Ureter (tissue), 1 donor: ENCODE measurements at places on chromosomes 2 and 18. TPM values are rescaled to one million over a fixed set of nuclear protein-coding genes. Genes with fewer than 3 reads are reported as not detected.

The FEV gene
- not detected for total RNA-seq

The LAPTM4A gene
- 227 TPM for total RNA-seq

The POTEJ gene
- not detected for total RNA-seq

The PDE11A gene
- total RNA-seq, result 2.2 TPM

The GBX2 gene
- not detected for total RNA-seq

The AFF3 gene
- 25.6 TPM for total RNA-seq

The MAP3K19 gene
- total RNA-seq, result not detected

GRCh38 chr2:66515743-66516142 is 80.8 kb downstream of the MEIS1 start:
- no peak for DNase-seq

- no peak for DNase-seq
These were observed 945.7 kb upstream of the LRRTM1 start for GRCh38 chr2:81250270-81250669.

GRCh38 chr2:111167076-111167862 is 46.6 kb downstream of the BCL2L11 start:
- peak; percentile 28 for DNase-seq

- peak; percentile 65 for DNase-seq
These were observed 166.4 kb downstream of the PDE11A start for GRCh38 chr2:177906041-177906718.

GRCh38 chr2:170685591-170685990 is 29.5 kb upstream of the SP5 start:
- no peak for DNase-seq

DNA sequence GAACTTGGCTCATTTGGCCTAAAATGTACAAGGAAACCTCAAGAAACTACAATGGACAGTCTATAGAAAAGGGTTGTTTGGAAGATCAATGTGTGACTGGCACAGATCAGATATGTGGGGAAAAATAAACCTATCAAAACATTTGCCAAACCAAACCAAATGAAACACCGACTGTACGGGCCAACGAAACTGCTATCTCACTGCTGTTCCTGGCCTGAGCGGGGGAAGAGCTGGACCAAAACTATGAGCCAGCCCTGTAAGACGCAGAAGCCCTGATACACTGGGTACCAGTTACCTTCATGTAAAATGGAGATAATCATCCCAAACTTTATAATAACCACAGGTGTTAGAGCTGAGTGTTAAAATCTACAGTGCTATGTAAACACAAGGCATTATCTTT is 11.7 kb downstream of the CDC42EP3 start:
- DNase-seq, result no peak

DNA sequence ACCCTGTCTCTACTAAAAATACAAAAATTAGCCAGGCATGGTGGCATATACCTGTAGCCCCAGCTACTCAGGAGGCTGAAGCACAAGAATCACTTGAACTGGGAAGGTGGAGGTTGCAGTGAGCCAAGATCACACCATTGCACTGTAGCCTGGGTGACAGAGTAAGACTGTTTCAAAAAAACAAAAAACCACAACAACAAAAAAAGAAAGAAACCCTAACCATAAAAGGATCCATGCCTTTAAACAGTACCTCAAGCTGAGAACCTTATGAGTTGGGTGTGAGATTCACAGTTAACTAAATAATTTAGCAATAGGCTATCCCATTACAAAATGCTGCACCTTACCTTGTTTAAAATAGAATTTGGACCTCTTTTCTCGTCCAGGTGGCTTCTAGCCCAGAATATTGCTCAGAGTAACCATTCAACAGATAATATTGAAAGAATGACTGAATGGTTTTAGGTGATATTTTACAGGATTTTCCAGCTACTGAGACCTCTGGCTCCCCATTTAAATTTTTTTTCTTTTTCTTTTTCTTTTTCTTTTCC is 6.4 kb downstream of the DPYSL5 start:
- DNase-seq, result no peak

DNA sequence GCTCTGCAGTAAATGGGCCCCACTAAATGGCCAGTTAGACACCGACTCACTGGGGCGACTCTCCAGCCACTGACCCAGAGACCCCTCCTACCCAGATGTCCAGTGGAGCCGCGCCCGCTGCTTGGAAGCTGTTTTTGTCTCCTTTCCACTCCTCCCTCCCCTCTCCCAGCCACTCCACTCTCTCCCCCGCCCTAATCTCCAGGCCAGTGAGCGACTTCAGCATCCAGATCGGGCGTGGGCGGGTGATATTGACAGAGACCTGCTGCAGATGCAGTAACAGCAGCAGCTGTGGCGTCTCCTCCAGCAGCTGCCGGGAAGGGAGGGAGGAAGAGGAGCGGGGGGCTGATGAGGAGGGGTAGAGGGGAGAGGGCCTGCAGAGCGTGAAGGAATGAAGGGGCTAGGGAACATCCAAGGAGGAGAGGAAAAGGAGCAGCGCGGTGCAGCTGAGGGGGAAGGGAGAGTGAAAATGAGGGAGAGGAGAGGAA is at the start of gene SCN7A:
TSS of gene SCN7A (minus strand) at position 110 of the 485 bp plus-strand sequence. CDS start 16,553 bp downstream, outside the sequence.
- no peak for DNase-seq
